ENCODE measurements at places on chromosomes 1 and 21. TPM values are rescaled to one million over a fixed set of nuclear protein-coding genes. Genes with fewer than 3 reads are reported as not detected.

Gene PLD5
- total RNA-seq: 3.7 TPM

GRCh38 chr1:234932106-234932505 is 196.5 kb downstream of the TOMM20 start:
- H3K27me3 ChIP-seq: no peaks in the 10 kb centered on the region
- H3K4me1 ChIP-seq: no peaks in the 10 kb centered on the region
- H3K4me3 ChIP-seq: no peak overlapping the region
- no peak for DNase-seq

Gene LTN1
- total RNA-seq: 23.9 TPM

Gene SYT14
- total RNA-seq: 8.8 TPM

DNA sequence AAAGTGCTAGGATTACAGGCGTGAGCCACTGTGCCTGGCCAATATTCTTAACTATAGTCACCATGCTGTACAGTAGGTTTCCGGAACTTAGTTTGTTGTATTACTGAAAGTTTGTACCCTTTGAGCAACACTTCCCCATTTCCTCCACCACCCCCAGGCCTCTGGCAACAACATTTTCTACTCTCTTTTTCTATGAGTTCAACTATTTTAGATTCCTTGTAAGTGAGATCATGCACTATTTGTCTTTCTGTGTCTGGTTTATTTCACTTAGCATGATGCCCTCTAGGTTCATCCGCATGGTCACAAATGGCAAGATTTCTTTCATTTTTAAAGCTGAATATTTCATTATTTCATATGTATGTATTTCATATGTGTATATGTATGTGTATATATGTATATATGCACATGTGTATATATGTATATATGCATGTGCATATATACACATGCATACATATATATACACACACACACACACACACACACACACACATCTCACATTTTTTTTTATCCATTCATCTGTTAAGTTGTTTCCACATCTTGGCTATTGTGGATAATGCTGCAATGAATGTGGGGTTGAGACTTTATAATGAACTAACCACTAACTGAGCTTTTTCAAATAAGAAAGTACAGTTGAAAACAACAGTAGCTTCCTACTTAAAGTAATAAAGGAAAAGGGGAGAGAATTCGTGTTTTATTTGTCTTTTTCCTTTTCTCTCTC is 256.8 kb upstream of the C1orf105 start:
- DNase-seq: no peak
- H3K4me3 ChIP-seq: no peak overlapping the region
- no peaks in the 10 kb centered on the region for H3K27me3 ChIP-seq
- H3K36me3 ChIP-seq: no peaks in the 10 kb centered on the region
- H3K4me1 ChIP-seq: no peaks in the 10 kb centered on the region

Gene RBP7
- total RNA-seq: 6.2 TPM

GRCh38 chr21:45045481-45045880 is 28.9 kb upstream of the ADARB1 start:
- peaks cover 6% of the 10 kb centered on the region for H3K36me3 ChIP-seq
- no peaks in the 10 kb centered on the region for H3K4me1 ChIP-seq
- DNase-seq: no peak
- H3K4me3 ChIP-seq: no peak overlapping the region
- no peaks in the 10 kb centered on the region for H3K27me3 ChIP-seq
- H3K27ac ChIP-seq: no peak overlapping the region

GRCh38 chr21:39209334-39209688 is 26.1 kb upstream of the PSMG1 start:
- H3K36me3 ChIP-seq: peaks cover 5% of the 10 kb centered on the region
- no peak overlapping the region for H3K27ac ChIP-seq
- no peak overlapping the region for H3K4me3 ChIP-seq

Gene NBPF6
- total RNA-seq: not detected

GRCh38 chr21:15224346-15225086 is 159.7 kb upstream of the NRIP1 start:
- DNase-seq: no peak
- no peaks in the 10 kb centered on the region for H3K36me3 ChIP-seq
- no peak overlapping the region for H3K4me3 ChIP-seq
- no peaks in the 10 kb centered on the region for H3K4me1 ChIP-seq
- H3K27me3 ChIP-seq: peaks cover 12% of the 10 kb centered on the region

DNA sequence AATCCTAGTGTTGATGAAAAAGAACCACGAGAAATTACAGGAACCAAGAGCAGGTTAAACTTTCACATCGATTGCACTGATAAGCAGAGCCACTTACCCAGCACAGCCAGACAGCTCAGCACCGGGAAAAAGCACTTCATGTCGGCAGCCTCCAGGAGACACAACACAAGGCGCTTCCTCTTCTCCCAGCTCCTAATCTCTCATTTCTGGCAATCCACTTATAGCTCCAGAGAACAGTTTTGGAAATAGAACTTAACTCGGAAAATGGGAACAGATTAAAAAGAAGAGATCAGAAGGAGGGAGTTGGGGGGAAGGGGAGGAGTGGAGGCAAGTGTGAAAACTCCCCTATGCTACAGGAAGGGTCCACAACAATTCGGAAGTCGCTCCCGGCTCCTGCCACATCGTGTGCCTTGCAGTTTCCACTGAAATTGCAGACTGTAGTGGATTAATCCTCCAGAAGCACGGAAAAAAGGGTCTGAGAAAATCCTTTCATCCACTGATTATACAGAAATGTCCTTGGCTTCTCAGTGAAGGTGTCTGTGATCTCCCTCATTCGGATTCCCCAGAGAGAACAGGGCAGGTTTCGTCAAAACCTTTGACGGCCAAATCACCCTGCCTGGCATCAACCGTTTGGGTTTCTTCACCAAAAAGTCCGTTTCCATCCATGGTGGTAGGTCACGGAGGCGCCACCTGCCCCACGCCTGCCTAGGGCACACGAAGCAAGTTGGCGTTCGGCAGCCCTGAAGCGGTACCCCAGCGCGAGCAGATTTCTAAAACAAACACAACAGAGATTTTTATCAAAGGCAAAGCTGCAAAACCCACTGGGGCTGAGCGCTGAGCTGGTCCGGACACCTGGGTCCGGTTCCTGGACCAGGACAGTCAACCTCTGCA is 1.1 kb downstream of the IGSF3 start:
- no peaks in the 10 kb centered on the region for H3K27me3 ChIP-seq
- H3K36me3 ChIP-seq: peaks cover 8% of the 10 kb centered on the region
- H3K4me1 ChIP-seq: no peaks in the 10 kb centered on the region
- no peak for DNase-seq

Gene VSIG8
- total RNA-seq: not detected

Gene LRRC71
- total RNA-seq: not detected

DNA sequence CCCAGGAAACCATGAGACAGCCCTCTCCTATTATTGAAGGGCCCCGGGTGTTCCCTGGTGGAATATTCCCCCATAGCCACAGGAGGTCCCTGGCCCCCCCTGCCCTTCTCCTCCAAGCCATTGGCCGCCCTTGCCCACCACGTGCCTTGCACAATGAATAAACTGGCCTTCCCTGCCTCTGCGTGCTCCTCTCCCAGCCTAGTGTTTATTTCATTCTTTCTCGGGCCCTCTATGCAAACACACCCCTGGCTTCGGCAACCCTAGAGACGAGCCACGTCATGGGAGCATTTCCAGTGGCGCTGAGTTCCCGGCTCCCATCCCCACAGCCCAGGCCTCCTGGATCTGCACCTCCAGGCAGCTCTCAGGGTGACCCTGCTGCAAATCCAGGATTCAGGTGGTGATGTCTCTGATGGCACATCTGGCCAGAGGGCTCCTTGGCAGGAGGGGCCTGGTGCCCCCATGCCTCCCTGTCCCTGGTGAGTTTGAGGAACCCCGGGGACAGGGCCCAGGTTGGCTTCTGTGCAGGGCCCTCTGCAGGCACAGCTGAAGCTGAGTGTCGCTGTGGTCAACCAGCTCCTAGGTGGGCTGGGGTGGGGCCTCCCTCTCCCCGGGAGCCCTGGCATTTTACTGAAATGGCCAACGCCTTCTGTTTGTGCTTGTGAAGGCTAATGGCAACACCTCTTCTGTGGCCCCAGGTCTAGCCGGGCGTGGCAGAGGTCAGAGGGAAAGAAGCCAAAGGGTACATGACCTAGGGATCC is 6.2 kb downstream of the KRTAP10-12 start:
- H3K4me1 ChIP-seq: peaks cover 9% of the 10 kb centered on the region
- no peak for DNase-seq
- H3K4me3 ChIP-seq: no peak overlapping the region
- peaks cover 14% of the 10 kb centered on the region for H3K27me3 ChIP-seq

DNA sequence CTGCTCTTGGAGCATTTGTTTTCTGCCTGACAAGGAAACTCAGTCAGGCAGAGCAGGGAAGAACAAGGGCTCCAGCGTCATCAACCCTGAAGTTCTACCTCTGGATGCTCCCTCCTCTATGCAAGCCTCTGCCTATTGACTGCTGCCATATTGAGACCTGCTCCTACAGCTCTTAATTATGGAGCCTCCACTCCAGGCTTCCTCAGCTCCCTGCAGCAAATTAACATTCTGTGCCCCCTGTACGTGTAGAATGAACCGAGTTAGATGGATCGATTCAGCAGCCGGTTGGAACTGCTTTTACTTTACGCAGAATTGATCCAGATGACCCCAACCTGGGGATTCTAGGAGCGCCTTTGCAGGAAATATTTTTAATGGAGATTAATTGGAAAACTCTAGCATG is 68.7 kb downstream of the KIRREL1 start:
- no peak overlapping the region for H3K4me3 ChIP-seq
- DNase-seq: no peak
- H3K27me3 ChIP-seq: no peaks in the 10 kb centered on the region
- H3K36me3 ChIP-seq: peaks cover 7% of the 10 kb centered on the region
- H3K27ac ChIP-seq: no peak overlapping the region
- H3K4me1 ChIP-seq: peaks cover 12% of the 10 kb centered on the region

DNA sequence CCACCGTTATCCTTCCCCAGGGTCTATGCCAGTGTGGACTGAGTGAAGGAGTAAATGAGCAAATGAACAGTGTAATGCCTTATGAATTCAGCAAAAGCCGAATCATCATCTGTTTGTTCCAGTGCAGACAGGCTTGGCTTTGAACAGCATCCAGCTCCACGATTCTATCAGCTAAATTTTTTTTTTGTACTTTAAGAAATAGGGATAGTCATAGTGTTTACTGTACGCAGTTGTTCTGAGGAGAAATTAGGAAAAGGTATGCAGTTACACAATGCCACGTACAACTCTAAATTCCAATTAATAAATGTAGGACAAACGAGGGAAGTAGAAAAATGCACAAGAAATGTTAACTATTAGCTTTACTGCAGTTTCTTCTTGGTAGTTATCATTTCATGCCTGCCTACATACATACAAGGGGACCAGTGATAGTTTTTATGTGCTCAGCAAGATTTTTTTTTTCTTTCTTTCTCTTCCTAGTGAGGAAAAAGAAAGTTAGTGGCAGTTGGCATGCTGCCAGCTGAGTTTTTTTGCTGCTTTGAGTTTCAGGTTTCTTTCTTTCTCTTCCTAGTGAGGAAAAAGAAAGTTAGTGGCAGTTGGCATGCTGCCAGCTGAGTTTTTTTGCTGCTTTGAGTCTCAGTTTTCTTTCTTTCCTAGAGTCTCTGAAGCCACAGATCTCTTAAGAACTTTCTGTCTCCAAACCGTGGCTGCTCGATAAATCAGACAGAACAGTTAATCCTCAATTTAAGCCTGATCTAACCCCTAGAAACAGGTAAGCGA is at the start of gene IFI44L:
Gene IFI44L (plus strand): TSS at position 646 of the 777 bp plus-strand sequence. CDS start 7,468 bp downstream, outside the sequence.
- no peaks in the 10 kb centered on the region for H3K27me3 ChIP-seq
- no peak for DNase-seq
- no peaks in the 10 kb centered on the region for H3K4me1 ChIP-seq

DNA sequence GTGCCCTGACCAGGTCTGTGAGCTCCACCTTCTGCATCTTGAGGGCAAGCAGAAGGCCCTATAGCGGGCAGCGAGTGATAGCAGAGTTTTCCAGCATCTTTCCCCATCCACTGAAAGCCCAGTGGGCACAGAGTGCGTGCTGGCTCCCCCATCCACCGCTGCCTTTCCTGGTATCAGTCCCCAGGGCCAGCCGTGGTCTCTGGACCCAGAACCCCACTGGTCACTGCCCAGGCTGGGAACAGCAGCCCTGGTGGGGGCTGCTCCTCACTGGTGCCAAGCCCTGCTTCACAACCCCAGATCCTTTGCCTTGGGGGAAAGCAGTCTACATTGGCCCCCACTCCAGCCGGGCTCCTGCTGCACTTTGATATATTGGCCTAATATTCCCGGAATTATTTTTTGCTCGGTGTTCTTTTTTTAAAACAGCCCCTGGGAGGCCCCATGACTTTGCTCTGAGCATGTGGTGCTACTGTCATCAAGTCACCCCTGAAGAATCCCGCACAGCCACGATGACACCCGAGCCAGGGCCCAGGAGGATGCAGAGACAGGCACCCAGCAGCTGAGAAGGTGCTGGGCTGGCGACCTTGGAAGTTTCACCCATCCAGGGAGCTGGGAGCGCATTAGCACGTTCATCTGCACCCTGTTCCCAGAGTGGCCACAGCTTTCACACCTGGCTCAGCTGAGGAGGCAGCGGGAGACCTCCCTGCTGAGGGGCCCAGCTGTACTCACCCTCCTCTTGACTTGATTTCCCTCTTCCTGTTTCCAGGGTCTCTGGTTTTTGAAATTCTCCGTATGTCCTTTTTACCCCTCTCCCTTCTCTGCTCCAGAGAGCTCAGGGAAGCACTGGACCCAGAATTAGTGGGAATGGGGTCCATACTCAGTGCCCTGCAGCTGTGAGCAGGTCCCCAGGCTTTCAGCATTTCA is 56.9 kb downstream of the KLHDC7A start:
- H3K27me3 ChIP-seq: no peaks in the 10 kb centered on the region
- no peaks in the 10 kb centered on the region for H3K36me3 ChIP-seq
- H3K4me3 ChIP-seq: no peak overlapping the region
- DNase-seq: peak; percentile 18
- peaks cover 5% of the 10 kb centered on the region for H3K4me1 ChIP-seq

Gene MYOC
- not detected for total RNA-seq

Gene OLIG2
- total RNA-seq: 2.0 TPM

DNA sequence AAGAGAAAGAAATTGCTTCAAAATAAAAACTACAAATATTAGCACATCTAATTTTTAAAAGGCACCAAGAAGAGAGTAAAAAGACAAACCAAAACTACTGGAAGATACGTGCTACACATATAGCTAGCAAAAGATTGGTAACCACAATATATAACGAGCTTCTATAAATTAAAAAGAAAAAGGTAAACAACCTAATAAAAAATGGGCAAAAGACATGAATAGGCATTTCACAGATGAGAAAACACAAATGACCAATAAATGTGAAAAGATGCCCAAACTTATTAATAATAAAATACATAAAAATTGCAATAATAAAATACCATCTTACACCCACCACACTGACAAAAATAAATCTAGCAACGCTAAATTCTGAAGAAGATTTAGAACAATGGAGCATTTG is 26.2 kb downstream of the LEMD1 start:
- no peaks in the 10 kb centered on the region for H3K4me1 ChIP-seq
- no peaks in the 10 kb centered on the region for H3K27me3 ChIP-seq
- no peak overlapping the region for H3K27ac ChIP-seq
- H3K36me3 ChIP-seq: no peaks in the 10 kb centered on the region
- no peak for DNase-seq

Gene NBPF20
- total RNA-seq: 0.22 TPM

Gene LCE6A
- not detected for total RNA-seq

Gene C21orf91
- 49.2 TPM for total RNA-seq
